ENCODE measurements at places on chromosomes 2 and 18. TPM values are rescaled to one million over a fixed set of nuclear protein-coding genes. Genes with fewer than 3 reads are reported as not detected.

The CNDP1 gene
- total RNA-seq: not detected

The KIAA2012 gene
- total RNA-seq: not detected

The THUMPD2 gene
- total RNA-seq: 6.0 TPM

The FER1L5 gene
- total RNA-seq: not detected

The CYP26B1 gene
- 5.4 TPM for total RNA-seq

GRCh38 chr2:188145885-188146284 lies 145.8 kb upstream of the GULP1 start:
- DNase-seq: no peak

GRCh38 chr2:29444150-29444549 lies 328.9 kb downstream of the CLIP4 start:
- DNase-seq: no peak

GRCh38 chr2:197994751-197995150 lies 190.4 kb downstream of the PLCL1 start:
- no peak for DNase-seq

DNA sequence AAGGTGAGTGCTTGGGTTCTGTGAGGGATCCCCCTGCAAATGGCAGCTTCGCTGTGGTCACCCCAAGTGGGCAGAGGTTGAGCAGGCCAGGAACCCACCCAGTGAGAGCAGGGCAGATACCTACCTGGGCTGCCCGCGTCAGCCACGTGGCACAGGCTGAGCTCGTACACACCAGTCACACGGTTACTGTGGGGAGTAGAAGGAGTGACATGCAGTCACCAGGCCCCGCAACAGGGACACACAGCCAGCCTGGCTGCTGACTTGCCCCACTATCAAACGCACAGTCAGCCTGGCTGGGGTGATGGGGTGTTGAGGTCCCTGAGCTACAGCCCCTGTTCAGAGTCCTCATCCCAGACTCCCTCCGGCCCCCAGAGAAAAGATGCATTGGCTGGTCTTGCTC lies 32.2 kb downstream of the AQP12A start:
- no peak for DNase-seq

- peak; percentile 28 for DNase-seq
These were observed 21.5 kb upstream of the TNS1 start for GRCh38 chr2:218024336-218024735.

GRCh38 chr18:21682371-21683051 lies 22.1 kb downstream of the ABHD3 start:
- no peak for DNase-seq
